ENCODE measurements at places on chromosomes 7 and 10.
A peak's percentile ranks its signal among the peaks of the same experiment; 100 is the strongest.

GRCh38 chr10:78214955-78215354 is 181.3 kb downstream of the RPS24 start:
- H3K27me3 ChIP-seq, result no peaks in the 10 kb centered on the region
- H3K4me1 ChIP-seq, result no peaks in the 10 kb centered on the region

DNA sequence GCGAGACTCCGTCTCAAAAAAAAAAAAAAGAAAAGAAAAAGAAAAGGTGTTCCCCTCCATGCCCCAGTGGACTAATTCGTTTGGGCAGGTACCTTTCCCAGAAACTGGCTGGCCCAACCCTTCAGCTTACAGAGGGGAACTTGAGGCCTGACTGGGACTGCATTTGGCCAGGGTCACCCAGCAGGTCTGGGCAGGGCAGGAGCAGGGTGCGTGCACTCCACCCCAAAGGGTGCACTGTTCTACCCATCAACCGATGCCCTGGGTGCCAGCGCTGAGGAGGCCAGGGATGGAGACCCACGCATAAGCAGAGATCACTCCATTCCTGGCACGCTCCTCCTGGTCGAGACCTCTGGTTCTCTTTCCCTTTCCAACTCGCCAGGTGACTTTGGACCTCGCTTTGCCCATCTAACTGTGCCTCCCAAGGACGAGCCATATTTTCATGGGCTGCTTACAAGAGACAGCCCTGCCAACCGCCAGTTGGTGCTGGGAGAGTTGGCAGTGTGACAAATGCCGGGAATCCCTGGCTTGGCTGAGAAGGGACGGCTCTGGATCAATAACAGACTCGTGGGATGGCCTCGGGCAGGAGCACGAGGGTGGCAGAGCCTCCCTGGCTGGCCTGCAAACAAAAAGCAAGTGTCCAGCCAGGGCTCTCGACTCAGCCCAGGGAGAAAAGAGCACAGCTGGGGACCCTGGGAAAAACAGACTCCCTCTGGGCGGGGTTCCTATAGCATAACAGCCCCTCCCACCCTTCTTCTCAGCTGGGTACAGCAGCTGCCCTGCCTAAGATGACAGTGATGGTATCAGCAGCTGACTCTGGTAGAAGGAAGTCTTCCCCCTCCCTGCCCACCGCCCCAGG is 7.9 kb downstream of the HSPB1 start:
- H3K27ac ChIP-seq, result no peak overlapping the region
- peaks cover 7% of the 10 kb centered on the region for H3K4me1 ChIP-seq
- no peak overlapping the region for H3K4me3 ChIP-seq
- H3K27me3 ChIP-seq, result no peaks in the 10 kb centered on the region
- no peak for DNase-seq

GRCh38 chr7:28749638-28750037 is 208.5 kb downstream of the TRIL start:
- no peaks in the 10 kb centered on the region for H3K36me3 ChIP-seq
- no peaks in the 10 kb centered on the region for H3K4me1 ChIP-seq
- no peak for DNase-seq
- H3K4me3 ChIP-seq, result no peak overlapping the region
- H3K27me3 ChIP-seq, result peaks cover 3% of the 10 kb centered on the region

DNA sequence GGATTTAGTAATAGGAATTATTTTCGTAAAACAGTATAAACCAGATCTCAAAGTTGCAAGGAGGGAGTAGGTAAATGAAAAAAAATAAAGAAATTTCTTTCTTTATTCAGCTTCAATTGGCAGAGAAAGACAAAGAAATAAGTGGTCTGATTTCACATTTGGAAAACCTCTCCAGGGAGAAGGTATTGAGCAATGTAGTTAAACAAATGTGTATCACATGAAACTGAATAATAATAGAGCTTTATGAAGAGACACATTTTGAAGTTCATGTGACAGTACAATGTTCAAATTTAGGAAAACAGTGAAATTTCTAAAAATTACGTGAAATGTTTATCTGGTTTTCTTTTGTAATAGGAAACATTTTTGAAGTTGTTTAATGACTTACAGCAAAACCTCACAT is 63.0 kb downstream of the TAX1BP1 start:
- peaks cover 9% of the 10 kb centered on the region for H3K36me3 ChIP-seq
- H3K27me3 ChIP-seq, result no peaks in the 10 kb centered on the region
- DNase-seq, result no peak
- no peak overlapping the region for H3K4me3 ChIP-seq
- H3K27ac ChIP-seq, result no peak overlapping the region
- H3K4me1 ChIP-seq, result no peaks in the 10 kb centered on the region

DNA sequence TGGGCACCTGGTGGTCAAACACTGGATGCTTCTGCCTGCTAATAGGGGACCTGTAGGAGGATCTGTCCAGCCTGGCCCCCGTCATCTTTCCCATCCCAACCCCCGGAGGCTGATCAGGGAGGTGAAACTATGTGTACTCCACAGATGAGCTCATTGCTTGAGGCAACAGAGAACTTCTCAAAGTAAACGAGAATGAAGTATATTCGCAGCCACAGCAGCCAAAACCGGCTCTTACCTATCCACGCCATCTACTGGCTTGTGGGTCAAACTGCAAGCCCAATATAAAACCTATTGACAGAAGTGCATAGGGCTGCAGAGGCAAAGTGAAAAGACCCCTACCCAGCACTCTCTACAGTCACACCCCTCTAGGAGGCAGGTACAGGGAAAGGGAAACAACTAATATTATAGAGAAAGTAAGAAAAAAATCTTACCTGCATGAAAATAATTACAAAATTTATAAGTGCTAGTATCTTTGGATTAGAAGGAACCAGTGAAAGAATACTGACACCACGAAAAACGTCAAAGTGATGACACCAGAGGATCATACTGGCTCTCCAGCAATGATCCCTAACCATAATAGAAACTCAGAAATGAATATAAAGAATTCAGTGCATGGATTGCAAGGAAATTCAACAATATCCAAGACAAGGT is 973.5 kb downstream of the ANKRD7 start:
- no peaks in the 10 kb centered on the region for H3K36me3 ChIP-seq
- H3K4me1 ChIP-seq, result no peaks in the 10 kb centered on the region
- H3K27ac ChIP-seq, result no peak overlapping the region
- no peak overlapping the region for H3K4me3 ChIP-seq

DNA sequence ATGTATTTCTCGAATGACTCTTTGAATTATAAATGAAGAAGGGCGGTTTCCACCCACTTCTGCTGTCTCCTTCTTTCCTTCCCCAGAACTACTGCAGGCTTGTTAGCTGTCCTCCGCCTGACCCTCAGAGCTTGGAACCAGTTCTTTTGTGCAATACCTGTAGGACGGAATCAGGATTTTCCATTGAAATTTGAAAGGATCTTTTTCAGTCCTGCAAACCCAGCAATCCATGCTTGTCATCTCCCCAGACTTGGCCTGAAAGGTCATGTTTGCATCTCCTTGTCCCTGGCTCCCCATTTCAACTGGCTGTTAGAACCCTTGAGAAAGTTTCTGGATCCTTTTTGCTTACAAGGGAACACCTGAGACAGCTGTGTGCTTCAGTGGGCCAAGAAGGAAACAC is 47.5 kb downstream of the PLCE1 start:
- DNase-seq, result no peak
- H3K4me3 ChIP-seq, result no peak overlapping the region
- no peaks in the 10 kb centered on the region for H3K27me3 ChIP-seq
- H3K27ac ChIP-seq, result no peak overlapping the region
- H3K4me1 ChIP-seq, result no peaks in the 10 kb centered on the region

GRCh38 chr10:102310361-102311024 is 65.2 kb downstream of the GBF1 start:
- H3K4me3 ChIP-seq, result no peak overlapping the region
- DNase-seq, result no peak
- H3K4me1 ChIP-seq, result no peaks in the 10 kb centered on the region
- H3K27me3 ChIP-seq, result no peaks in the 10 kb centered on the region

GRCh38 chr10:110074758-110075671 is 67.2 kb downstream of the ADD3 start:
- peaks cover 92% of the 10 kb centered on the region for H3K4me1 ChIP-seq
- peak overlapping the region; percentile 3 for H3K4me3 ChIP-seq
- no peaks in the 10 kb centered on the region for H3K36me3 ChIP-seq

- H3K36me3 ChIP-seq, result no peaks in the 10 kb centered on the region
- no peak for DNase-seq
- H3K27ac ChIP-seq, result no peak overlapping the region
- H3K4me1 ChIP-seq, result no peaks in the 10 kb centered on the region
These were observed 89.8 kb downstream of the MBL2 start for GRCh38 chr10:52682766-52683165.

- no peaks in the 10 kb centered on the region for H3K36me3 ChIP-seq
- H3K4me1 ChIP-seq, result no peaks in the 10 kb centered on the region
- H3K4me3 ChIP-seq, result no peak overlapping the region
- no peak overlapping the region for H3K27ac ChIP-seq
- H3K27me3 ChIP-seq, result no peaks in the 10 kb centered on the region
- DNase-seq, result no peak
These were observed 7.5 kb downstream of the FFAR4 start for GRCh38 chr10:93573924-93574323.

DNA sequence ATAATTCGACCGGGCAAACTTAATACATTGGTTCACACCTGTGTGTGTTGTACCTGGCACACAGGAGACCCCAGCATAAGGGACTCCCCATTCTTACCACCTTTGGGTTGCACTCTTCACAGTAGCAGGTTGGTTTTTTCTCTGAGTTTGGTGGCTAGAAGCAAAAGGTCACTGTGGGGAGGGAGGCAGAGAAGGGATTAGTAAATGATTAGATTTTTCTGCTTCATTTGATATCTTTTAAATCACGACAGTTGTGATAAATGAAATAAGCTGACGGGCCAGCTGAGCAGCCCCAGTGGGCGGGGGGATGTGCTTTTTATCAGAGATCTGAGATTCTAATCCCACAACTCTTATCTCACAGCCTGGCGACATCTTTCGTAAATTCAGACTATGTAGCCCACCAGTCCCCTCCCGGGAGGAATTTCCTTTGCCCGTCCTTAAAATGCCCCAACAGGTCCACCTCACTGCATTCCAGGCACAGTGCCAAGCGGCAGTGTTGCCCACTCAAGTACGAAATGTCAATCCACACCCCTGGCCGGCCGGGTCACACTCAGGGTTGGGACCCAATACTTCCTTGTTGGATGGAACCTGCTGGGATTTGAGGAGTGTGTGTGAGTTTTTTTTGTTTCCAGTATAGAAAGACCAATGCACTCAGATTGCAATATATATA is 10.5 kb upstream of the KCP start:
- H3K27ac ChIP-seq, result no peak overlapping the region
- no peak for DNase-seq

DNA sequence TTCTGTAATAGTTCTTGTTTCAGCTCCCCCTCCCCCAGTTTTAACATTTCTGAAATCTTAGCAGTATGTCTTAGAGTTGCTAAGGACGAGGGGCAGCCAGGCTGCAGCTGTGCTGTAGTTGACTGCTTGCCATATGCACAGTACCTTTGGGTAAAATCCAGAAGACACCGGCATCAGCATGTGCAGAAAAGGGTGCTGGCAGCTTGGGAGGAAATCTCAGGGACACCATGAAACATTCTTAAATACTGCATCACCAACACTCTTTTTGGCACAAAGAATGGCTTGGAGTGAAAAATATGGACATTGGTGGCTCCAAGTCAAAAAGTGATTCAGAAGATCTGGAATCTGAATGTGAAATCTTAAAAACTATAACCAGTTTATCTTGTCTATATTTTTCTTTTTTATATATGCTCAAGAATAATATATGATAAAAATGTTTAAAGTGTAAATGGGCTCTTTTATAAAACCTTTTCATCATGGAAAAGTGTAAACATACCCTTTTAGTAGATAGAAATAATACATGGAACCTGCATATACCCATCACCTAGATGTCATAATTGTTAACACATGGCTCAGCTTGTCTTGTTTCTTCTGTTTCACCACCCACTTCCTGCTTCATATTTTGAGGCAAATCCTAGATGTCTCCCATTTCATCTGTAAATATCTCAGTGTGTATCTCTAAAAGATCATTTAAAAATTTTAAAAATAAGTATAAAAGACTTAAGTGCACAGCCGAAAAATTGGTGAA is 34.4 kb upstream of the ARMS2 start:
- no peak for DNase-seq
- H3K4me3 ChIP-seq, result peak overlapping the region; percentile 26
- H3K27me3 ChIP-seq, result no peaks in the 10 kb centered on the region
- peaks cover 92% of the 10 kb centered on the region for H3K4me1 ChIP-seq
- no peak overlapping the region for H3K27ac ChIP-seq

GRCh38 chr10:128875956-128876736 is 590.9 kb upstream of the MGMT start:
- H3K36me3 ChIP-seq, result no peaks in the 10 kb centered on the region
- no peaks in the 10 kb centered on the region for H3K4me1 ChIP-seq
- DNase-seq, result no peak

- peaks cover 19% of the 10 kb centered on the region for H3K4me1 ChIP-seq
- H3K27me3 ChIP-seq, result no peaks in the 10 kb centered on the region
- DNase-seq, result peak; percentile 13
- no peaks in the 10 kb centered on the region for H3K36me3 ChIP-seq
- peak within 1 kb of the TSS; percentile 70 for H3K27ac ChIP-seq
These were observed at the start of gene FGFBP3 for GRCh38 chr10:91909117-91909677. TSS of gene FGFBP3 (minus strand) at chr10:91909486. CDS start at chr10:91908969, 517 bp downstream.

DNA sequence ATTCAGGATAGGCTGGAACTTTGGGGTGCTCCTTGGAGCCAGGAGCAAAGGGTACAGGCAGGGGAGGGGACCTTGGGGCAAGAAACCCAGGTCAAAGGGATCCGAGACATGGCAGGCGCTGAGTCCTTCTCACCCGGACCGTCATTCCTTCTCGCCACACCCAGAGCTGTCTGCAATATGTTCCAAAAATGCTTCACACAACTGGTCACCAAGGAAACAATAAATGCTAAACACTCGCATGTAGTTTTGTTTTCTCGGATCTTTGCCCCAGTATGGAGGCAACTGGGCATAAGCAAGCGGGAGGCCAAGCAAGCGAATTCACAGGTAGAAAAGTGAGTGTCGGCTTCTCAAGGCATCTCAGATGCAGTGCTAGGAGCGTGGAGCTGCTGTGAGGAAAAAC is 80.8 kb downstream of the PIP4K2A start:
- H3K4me1 ChIP-seq, result peaks cover 100% of the 10 kb centered on the region
- no peaks in the 10 kb centered on the region for H3K36me3 ChIP-seq
- no peak for DNase-seq
- H3K27me3 ChIP-seq, result no peaks in the 10 kb centered on the region
- H3K27ac ChIP-seq, result peak overlapping the region; percentile 75
- H3K4me3 ChIP-seq, result no peak overlapping the region

- no peaks in the 10 kb centered on the region for H3K27me3 ChIP-seq
- no peak for DNase-seq
- no peak overlapping the region for H3K4me3 ChIP-seq
- H3K4me1 ChIP-seq, result no peaks in the 10 kb centered on the region
These were observed 50.9 kb upstream of the PDLIM1 start for GRCh38 chr10:95341716-95342130.

- no peak overlapping the region for H3K27ac ChIP-seq
- H3K27me3 ChIP-seq, result no peaks in the 10 kb centered on the region
- H3K36me3 ChIP-seq, result no peaks in the 10 kb centered on the region
- no peak overlapping the region for H3K4me3 ChIP-seq
- DNase-seq, result no peak
- no peaks in the 10 kb centered on the region for H3K4me1 ChIP-seq
These were observed 151.4 kb downstream of the OAT start for GRCh38 chr10:124267231-124267885.
